Midbrain (tissue), 1 donor: ENCODE measurements at places on chromosomes 3 and 15.

DNA sequence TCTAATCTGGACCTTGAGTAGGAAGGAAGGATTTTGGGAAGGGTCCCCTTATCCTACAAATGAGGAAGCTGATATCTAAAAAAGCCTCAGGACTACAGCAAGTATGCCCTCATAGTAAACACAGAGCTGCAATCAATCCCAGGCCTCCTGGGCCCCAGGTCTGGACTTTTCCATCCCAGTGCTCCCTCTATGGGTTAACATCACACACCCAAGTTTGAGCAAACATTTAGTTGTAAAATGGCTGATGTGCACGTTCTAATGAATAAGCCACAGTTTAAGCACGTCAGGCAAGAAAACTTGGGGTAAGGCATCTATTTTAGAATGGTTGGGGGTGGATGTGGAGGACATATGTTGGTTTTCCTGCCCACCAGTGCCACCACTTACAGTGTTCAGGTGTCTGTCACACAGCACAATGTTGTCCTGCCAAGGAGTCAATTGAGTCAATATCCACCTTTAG, 44.3 kb upstream of the UBE2E1 start:
- DNase-seq, result no peak

GRCh38 chr3:195613468-195614069, 29.8 kb upstream of the APOD start:
- DNase-seq, result no peak

DNA sequence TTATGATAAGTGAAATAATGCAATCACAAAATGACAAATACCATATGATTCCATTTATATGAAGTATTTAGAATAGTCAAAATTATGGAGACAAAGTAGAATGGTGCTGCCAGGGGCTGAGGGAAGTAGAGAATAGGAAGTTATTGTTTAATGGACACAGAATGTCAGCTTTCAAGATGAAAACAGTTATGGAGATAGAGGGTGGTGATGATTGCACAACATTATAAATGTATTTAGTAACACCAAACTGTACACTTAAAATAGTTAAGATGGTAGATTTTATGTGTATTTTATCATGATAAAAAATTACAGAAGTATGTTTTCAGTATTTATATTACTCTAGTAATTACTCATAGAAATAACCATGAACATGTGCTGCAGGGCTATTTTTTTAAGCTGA, 100.8 kb upstream of the AZI2 start:
- DNase-seq, result no peak

GRCh38 chr3:130925628-130926027, 31.7 kb downstream of the ATP2C1 start:
- no peak for DNase-seq

DNA sequence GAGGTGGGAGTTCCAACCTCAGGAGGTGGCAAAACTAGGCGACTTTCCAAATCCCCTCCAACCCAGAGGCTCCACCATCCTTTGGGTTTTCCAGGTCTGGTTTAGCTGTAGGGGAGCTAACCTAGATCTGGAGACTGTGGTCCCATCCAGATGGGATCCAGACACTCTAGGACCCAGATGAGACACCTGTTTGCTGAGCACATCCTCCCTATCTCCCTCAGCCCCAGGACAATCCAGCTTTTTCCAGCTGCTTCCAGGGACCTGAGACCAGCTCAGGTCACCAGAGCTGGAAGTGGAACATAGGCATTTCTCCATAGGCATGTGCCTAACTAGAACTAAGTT, 18.2 kb downstream of the CRTAP start:
- no peak for DNase-seq

DNA sequence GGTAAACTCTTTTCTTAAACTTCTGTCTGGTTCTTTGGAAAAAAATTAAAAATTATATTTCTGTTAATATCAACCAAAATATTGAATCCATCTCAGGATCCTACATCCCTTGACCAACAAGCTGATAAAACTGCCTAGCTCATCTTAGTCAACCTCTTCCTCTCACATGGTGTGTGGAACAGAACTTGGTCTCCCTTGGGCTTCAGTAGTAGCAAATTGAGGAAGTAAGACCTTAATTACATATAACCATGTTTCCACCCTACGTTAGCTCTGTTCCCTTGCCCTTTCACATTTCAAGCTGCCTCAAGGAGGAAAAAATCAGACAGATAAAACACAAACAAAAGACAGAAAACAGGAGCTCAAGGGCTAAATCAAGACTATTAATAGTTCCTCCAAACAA, 116.4 kb downstream of the GREM1 start:
- peak; percentile 16 for DNase-seq

DNA sequence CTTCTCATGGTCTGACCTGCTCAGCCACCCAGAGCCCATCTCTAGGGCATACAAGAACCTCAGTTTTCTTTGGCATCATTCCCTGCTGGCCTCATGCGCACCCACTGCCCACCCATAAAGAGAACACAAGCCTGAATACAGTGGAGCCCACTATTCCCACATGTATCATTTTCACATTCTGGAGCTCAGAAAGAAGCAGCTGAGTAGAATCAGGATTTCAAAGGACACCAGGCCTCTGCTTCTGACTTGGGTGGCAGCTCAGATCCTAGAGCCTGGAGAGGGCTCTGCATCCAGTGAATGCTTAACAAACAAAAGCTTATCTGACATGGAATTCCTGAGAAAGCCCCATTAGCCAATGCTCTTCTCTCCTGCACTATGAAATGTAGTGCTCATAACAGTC, 34.7 kb downstream of the RBP2 start:
- no peak for DNase-seq

DNA sequence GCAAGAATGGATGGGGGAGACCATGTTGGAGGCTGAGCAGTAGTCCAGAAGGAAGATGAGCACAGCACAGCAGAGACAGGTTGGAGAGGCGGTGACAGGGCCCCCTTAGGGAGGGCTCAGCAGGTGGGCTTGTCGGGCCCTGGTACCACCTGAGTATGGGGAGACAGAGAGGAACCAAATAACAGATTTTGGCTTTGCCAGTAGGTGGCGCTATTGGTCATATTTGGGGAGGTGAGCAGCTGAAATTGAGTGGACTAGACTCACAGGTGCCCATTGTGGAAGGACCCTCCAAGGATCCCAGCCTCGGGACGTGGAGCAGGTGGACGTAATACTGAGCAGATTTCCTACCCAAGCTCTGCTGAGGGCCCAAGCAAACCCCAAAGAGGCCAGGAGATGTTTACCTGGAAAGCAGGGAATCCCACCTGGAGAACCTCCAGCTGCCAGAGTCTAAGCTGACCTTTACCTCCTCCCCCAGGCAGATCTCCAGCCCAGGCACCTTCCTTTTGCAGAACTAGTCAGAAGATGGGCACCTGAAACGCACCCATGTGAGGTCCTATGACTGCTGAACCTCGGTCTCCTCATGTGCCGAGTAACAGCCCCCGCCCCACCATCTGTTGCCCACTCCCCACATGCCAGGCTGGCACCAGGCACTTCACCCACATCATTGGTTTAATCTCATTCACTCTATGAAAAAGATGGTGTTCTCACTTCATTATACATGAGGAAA, 24.6 kb upstream of the CORO2B start:
- peak; percentile 77 for DNase-seq

DNA sequence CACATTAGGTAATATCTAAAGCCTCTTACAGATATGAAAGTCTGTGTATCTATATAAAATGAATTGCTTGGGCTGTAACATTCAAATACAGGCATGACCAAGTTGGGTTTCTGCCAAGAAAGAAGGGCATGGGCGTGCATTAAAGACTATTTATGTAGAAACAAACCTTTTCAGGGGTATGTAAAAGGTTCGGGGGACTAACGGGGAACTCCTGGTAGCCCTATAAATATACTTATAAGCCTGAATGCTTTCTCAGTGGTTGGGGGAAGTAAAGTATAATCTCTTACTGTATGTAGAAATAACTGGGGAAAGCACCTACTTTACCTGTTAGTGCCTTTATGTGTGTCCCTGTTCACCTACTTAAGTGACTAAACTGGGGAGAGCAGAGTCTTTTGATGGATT, 154.5 kb upstream of the TBL1XR1 start:
- no peak for DNase-seq

- DNase-seq, result no peak
These were observed 151.4 kb downstream of the PLD1 start for GRCh38 chr3:171658841-171659240.

DNA sequence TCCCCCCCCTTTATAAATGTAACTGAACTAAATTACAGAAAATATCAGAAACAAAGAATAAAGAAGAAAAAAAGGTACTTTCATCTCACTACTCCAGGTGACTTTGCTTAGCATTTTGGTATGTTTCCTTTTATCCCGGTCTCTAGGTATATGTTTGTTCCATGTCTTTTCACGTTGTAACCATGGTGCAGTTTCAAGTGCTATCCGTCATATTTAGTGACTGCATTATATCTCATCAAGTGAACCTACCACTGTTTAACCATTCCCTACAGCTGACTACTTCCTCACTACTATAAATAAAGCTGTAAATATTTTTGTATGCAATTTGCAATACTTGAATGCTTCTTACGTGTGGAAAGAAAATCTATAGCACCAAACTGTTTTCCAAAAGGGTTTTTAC, 2.2 kb downstream of the BTBD1 start:
- DNase-seq, result no peak

DNA sequence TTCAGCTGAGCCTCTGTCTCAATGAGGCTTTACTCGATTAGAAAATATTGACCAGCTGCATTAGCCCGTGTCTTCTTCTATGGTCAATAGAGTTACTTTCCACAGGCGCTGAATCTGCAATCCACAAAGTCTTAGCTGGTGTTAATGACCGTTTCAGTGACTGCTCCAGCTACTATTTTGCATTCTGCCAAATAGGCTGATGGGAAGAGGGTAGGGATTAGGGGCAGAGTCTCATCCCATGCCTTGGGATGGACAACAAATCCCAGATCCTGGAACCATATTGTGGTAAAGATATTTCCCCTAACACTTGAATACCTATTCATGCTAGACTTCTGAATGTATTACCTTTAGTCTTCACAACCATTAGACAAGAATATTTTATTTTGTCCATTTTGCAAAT, 29.5 kb upstream of the MAGI1 start:
- DNase-seq, result no peak

- DNase-seq, result no peak
These were observed 18.5 kb downstream of the IGF1R start for GRCh38 chr15:98666841-98667240.

DNA sequence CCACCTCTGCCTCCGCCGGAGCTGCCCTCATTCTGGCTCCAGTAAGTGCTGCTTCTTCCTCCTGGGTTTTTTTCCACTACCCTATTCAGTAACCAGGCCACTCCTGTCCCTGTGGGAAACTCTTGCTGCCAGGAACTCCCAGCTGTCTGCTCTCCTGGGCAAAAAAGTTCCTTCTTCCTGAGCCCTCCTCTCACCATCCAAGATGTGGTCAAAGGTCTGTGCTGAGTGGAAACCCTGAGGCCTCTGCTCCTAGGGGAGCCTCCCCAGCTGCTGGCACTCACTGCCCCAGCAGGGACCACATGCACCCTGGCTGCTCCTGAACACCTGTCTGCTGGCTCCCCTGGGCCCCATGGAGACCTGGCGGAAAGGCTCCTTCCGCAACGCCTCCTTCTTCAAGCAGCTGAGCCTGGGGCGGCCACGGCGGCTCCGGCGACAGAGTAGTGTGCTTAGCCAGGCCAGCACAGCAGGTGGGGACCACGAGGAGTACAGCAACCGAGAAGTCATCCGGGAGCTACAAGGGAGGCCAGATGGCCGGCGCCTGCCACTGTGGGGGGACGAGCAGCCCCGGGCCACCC, 454 bp downstream of the C15orf62 start:
- no peak for DNase-seq

GRCh38 chr3:27360113-27361078, 8.8 kb downstream of the NEK10 start:
- DNase-seq, result no peak

DNA sequence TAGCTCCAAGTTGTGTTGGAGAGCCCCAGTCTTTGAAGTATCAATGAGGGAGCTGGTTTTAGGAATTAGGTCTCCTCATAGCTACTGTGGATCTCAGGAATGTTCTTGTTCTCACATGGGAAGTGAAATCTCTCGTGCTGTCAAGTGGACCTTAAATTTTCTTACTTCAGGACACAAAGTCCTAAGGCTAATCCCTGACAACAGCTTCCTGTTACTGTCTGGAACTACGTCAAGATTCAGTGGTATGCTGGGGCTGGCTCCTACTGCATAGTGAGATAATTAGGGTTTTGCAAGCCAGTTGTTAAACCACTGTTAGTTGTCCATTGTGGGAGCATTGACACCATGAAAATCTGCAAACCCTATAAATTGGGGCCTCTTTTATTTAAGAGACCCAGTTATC, 22.8 kb downstream of the MESP1 start:
- DNase-seq, result no peak

- DNase-seq, result no peak
These were observed 21.9 kb downstream of the PIK3CB start for GRCh38 chr3:138812806-138813205.

- DNase-seq, result no peak
These were observed 237.3 kb downstream of the IL5RA start for GRCh38 chr3:2872884-2873283.

- no peak for DNase-seq
These were observed 1030.4 kb upstream of the CADM2 start for GRCh38 chr3:83928391-83928790.

GRCh38 chr15:74983725-74984231, 11.6 kb upstream of the SCAMP5 start:
- DNase-seq, result no peak

DNA sequence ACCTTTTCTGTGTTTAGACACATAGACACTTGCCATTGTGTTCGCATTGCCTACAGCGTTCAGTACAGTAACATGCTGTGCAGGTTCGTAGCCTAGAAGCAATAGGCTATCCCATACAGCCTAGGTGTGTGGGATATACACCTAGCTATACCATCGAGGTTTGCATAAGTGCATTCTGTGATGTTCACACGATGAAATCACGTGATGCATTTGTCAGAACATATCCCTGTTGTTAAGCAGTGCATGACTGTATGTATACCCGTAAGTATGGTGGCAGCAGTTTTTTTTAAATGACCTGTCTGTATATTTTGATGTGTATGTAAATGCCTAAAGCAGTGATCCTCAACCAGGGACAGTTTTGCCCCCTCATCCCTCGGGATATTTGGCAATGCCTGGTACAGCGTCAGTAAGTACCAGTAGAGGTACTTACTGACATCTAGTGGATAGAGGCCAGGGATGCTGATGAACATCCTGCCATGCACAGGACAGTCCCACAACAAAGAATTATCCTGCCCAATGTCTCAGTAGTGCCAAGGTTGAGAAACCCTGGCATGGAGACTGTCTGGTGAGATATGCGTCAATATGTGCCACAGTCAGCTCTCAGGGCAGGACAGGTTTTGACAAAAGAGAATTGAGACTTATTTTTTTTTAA, 129.1 kb downstream of the HCN4 start:
- peak; percentile 19 for DNase-seq
